ENCODE measurements at places on chromosomes 3 and 15. TPM values are rescaled to one million over a fixed set of nuclear protein-coding genes. Genes with fewer than 3 reads are reported as not detected.

PAQR9 gene
- 0.13 TPM for polyA plus RNA-seq

GLCE gene
- polyA plus RNA-seq = 50.5 TPM

B3GNT5 gene
- 81.4 TPM for polyA plus RNA-seq

C3orf49 gene
- 0.33 TPM for polyA plus RNA-seq

C2CD4A gene
- 3.6 TPM for polyA plus RNA-seq

CLCN2 gene
- 27.5 TPM for polyA plus RNA-seq

LTK gene
- 14.7 TPM for polyA plus RNA-seq

RTP3 gene
- not detected for polyA plus RNA-seq
